ENCODE measurements at places on chromosomes 2 and 18.

- DNase-seq = no peak
Measured at GRCh38 chr2:73020657-73021370, 50.7 kb downstream of the SFXN5 start.

DNA sequence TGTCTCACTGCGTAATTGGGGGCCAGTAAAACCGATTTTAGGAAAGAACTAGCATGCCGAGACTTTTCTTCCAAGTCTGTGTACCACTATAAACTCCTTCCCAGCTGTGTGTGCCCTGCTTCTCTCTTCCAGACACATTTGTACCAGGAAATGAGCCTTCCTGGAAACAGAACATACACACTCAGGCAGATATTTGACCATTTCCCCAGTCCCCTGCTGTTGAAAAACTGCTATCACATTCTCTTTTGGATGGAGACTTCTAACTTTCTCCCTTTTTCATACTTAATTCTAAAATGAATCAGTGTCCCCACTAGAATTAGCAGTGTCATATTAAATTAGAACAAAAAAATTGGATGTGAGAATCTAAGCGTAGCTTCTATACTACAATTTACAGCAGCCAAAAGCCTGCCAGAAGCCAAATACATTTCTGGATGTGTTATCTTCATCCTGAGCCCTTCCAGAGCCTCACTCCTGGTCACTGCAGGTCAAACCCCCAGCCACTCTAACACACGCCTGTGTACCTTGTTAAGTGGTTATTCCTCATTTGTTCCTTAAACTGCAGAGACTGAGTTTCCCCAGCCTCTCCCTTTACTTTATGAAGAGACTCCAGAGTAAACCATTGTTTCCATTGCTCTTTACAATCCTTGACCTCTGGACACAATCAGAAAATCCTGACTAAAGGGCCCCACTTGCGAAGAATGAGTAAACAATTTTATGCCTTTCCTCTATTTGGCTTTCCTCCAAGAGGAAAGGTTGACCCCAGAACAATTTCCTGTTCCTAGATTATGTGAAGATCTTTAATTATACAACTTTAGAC is 20.4 kb downstream of the DSG4 start:
- DNase-seq = no peak

DNA sequence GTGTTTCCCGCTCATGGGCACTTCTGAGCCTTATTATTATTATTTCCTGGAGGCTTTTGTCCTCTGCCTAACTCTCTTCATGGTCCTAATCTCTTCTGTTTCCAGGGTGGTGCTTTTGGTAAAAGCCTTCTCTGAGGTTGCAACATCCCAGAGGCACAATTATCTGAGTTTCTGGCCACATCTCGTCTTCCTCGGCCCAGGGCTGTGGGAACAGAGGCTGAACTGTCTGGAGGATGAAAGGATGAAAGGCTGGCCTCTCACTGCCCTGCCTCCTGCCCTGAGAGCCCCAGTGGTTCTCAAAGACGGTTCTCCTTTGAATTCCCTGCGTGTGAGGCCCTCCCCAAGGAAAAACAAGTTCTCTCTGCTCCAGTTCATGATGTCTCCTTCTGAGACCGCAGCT is 13.8 kb downstream of the GYPC start:
- no peak for DNase-seq

- DNase-seq = no peak
Measured at GRCh38 chr2:169452080-169452479, 27.2 kb upstream of the BBS5 start.

GRCh38 chr18:23302851-23303527 is 150.1 kb upstream of the RIOK3 start:
- no peak for DNase-seq

DNA sequence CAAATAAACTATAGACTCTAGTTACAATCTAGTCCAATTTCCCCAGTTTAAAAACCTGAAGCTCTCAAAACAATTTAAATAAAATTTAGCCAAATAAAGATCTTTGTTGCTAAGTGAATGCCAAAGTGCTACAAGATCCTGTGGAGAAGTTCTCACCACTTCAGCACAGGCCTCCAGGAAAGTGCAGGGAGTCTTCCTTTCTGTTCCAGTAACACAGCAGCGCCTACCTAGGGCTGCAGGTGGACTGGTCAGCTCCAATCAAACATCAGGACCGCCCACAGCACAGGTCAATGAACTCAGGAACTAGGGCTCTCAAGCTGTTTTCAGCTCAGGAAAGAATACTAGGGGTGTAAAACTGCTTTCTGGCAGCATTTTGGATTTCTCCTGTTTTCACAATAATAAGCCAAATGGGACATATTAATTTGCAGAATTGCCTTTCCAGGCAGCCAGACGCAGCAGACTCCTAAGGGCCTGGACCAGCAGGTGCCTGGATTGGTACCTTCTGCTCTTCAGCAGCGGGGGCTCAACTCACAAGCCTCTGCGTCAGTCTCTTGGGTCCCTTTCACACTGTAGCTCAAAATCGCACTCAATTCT is 1.5 kb downstream of the FAM110C start:
- DNase-seq = no peak
